ENCODE measurements at places on chromosomes 5 and 9.

- no peak for DNase-seq
Observed at GRCh38 chr9:116027951-116028350, 125.6 kb upstream of the PAPPA start.

GRCh38 chr9:128707446-128707845, 5.1 kb downstream of the PKN3 start:
- no peak for DNase-seq

DNA sequence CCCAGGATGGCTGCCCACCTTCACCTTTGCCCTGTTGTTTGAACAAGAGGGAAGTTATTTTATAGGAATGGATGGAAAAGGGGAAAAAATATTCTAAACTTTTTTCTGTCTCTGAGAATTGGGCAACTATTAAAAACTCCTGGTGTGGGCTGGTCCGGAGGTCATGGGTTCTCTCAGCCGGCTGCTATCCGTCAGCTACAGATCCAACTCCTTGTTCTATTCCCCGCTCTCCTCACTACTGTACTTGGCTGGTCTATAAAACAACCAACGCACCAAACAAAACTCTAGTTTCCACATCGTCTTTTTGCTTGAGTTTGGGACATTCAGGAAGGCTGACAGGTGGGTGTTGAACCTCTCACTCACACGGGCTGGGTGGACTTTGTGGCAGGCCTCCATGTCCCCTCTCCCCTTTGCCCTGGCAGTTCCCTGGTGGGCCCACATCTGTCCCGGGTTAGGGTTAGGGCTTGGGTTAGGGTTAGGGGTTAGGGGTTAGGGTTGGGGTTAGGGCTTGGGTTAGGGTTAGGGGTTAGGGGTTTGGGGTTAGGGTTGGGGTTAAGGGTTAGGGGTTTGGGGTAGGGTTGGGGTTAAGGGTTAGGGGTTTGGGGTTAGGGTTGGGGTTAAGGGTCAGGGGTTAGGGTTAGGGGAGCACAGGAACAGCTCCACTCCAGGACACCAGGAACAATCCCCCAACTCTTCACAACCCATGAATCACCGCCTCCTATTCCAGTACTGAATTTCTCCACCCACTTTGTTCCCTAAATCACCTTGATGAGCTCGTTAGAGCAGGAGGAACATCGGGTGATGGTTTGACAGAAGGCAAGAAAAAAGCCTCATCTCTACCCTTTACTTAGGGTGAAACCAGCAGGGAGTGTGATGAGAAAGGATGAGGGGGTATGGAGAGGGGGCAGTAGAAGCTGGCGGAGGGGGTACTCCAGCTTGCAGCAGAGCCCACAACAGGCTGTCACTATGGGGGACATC, 302.1 kb upstream of the IRX4 start:
- DNase-seq, result no peak

GRCh38 chr5:138180183-138180782, 1.4 kb downstream of the KIF20A start:
- DNase-seq, result no peak

- DNase-seq, result no peak
Observed at GRCh38 chr5:120604884-120605283, 140.8 kb downstream of the PRR16 start.

DNA sequence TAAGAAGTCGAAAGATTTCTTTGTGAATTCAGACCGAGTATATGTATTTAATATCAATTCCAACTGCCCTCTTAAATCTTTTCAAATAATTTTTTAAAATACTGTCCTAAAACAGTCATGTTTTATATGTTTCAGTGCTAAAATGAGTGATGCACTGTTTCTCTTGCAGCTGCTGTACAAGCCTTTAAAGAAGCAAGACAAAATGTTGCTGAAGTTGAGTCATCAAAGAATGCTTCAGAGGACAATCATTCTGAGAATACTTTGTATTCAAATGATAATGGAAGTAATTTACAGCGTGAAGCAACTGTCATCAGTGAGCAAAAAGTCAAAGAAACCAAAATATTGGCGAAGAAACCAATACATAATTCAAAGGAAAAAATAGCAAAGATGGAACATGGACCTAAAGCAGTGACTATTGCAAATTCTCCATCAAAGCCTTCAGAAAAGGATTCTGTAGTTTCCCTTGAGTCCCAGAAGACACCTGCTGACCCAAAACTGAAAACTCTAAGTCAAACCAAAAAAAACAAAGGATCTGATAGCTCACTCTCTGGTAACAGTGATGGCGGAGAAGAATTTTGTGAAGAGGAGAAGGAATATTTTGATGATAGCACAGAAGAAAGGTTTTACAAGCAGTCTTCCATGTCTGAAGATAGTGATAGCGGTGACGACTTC, 58.0 kb downstream of the LOX start:
- no peak for DNase-seq

All from stimulated activated CD8-positive, alpha-beta memory T cell treated with anti-CD3 and anti-CD28 coated beads, Interleukin-2, amount 100 ng/mL, for 48 hours (primary cell).